ENCODE measurements at places on chromosomes 1 and 21. TPM values are rescaled to one million over a fixed set of nuclear protein-coding genes. Genes with fewer than 3 reads are reported as not detected.

GRCh38 chr1:178472531-178472930 is 24.2 kb downstream of the CLEC20A start:
- DNase-seq = no peak

- DNase-seq = no peak
Observed at GRCh38 chr1:156516821-156517220, 16.2 kb upstream of the MEF2D start.

DNA sequence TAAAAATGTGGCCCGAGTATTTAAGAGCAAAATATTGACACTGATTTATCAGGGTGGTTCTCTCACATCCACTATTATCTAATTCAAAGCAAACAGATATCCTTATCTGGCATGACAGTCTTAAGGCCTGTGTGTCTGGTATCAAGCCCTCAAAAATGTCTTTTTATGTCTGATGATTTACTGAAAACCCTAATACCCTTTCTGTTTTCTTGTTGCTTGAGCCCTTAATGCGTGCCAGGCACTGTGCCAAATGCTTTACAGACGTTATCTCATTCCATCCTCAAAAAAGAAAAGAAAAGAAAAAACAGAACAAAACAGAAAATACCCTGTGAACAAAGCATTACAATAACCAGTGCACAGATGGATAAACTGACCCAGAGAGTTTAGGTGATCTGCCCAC is 5.7 kb downstream of the DUSP23 start:
- DNase-seq = no peak

DNA sequence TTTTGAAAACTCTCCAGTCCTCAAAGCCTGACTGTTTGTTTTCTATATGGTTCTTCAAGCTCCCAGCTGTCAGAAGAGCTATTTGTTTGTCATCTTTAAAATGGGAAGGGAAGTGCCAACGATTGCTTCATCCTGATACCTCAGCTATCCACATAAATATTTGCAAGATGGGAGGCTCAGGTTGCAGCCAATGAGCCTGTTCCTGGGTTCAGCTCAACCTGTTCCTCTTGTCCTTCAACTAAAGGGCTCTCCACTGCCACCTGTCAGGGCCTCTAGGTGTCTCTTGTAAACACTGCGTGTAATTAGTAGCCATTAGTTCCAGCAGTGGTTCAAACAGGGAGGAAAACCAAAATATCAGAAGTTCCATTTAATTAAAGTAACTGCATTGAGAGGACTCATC is 445.1 kb downstream of the AJAP1 start:
- DNase-seq = no peak

CD1E gene
- not detected for polyA plus RNA-seq

FCRL5 gene
- not detected for polyA plus RNA-seq

All from A549 (cell line).